ENCODE measurements at places on chromosomes 7 and 10.

DNA sequence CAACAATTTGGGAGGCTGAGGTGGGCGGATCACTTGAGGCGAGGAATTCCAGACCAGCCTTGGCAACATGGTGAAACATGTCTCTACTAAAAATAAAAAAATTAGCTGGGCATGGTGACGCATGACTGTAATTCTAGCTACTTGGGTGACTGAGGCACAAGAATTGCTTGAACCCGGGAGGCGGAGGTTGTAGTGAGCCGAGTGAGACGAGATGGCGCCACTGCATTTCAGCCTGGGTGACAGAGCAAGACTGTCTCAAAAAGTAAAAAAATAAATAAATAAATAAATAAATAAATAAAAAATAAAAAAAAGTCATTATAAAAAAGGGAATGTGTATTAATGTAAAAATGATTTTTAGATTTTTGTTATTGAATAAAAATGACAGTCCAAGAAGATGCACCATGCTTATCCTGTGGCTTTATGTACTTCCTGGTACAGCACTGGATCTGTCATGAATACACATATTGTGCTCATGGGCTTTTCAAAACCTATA lies 658.8 kb upstream of the LRRN3 start:
- DNase-seq, result no peak

GRCh38 chr7:92075455-92076158 lies 58.7 kb downstream of the CYP51A1 start:
- DNase-seq, result no peak

GRCh38 chr10:15703151-15703880 lies 16.4 kb downstream of the ITGA8 start:
- peak; percentile 53 for DNase-seq

GRCh38 chr7:117492649-117493048 lies 12.8 kb downstream of the CFTR start:
- DNase-seq, result no peak

GRCh38 chr10:9824631-9825071 lies 1193.0 kb upstream of the CELF2 start:
- no peak for DNase-seq

GRCh38 chr7:116547347-116547746 lies 22.5 kb downstream of the CAV1 start:
- peak; percentile 90 for DNase-seq

DNA sequence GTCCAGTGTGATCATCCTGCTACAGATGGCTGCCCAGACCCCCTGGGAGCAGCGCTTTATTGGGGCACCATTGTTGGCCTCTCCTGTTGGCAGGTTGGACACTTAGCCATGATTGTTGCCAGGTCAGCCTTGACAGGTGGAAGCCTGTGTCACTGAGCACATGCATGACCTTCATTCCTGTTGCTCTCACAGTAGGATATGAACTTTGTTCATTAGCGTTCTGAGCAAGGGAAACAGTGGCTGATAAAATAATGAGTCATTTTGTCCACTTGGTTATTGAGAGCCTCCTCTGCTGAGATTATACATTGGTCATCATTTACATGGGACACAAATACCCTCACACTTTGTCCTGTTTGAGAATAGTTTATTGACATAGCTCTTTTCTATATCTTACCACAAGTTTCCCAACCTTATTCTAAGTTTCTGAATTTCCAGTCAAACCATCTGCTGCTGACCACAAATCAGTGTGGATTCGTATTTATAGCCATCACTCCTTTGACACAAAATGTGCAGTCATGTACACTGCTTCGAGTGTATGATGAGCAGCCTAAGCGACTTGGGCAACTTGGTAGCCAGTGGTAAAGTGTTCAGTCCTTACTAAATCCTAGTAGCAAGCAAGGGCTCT lies 102.6 kb downstream of the TPST1 start:
- no peak for DNase-seq

GRCh38 chr10:47121336-47121735 lies 178.7 kb upstream of the GDF10 start:
- no peak for DNase-seq

DNA sequence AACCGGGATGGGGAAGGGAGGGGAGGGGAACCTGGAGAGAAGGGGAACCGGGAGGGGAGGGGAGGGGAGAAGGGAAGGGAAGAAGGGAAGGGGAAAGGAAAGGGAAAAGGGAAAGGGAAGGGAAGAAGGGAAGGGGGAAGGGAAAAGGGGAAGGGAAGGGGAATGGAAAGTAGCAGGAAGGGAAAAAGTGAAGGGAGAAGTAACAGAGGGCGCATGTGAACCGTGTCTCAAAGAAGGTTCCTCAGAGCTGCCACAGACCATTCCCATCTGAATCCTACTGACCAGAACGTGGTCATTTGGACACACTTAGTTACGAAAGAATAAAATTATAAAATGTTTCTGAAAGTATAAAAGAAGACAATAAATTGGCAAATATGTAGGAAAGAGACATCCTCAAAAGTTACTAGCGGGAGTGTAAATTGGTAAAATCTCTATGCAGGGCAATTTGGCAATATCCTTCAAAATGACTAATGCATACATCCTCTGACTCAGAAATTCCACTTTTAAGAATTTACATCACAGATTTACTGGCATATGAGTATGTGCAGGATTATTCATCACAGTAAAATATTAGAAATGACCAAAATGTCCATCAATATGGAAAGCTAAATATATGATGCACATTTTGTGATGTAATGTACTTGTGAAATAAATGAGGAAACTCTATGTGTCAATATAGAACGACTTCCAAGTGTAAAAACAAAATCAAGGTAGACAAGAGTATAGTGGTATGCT lies 12.9 kb downstream of the C10orf67 start:
- DNase-seq, result peak; percentile 94

- DNase-seq, result no peak
Observed at GRCh38 chr10:48224979-48225560, 49.4 kb downstream of the FRMPD2 start.

DNA sequence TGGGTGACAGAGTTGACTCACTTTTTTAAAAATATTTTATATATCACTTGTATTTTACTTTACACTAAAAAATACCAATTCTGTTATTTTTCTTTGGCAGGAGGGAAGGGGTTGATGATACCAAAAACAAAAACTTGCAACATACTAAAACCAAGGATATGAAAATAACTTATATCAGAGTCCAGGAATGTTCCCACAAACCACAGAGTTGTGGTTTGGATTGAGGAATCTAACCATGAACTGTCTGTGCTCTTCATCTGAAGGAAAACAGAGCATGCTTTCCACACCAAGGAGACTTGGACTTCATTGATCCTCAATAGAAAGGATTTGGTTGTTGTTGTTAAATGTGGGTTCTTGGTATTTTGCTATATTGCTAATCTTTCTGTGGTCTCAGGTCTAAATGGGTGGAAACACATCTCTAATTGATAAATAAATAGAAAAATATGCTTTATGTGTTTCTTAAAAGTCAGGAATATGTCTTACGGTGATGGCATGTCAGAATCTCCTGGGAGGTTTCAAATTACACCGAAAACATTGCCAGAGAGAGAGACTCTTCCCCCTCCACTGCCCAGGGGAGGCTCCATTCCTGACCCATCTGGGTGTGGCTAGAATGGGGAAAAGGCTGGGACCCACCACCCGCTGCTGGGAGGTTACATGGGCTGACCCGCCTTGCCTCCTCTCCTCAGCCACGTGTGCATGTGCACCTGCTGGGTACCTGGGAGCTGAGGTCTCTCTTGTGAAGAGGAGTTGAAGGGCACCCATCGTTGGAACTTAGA lies 46.9 kb upstream of the STK17A start:
- DNase-seq, result peak; percentile 96

GRCh38 chr7:2169923-2170575 lies 62.7 kb downstream of the MAD1L1 start:
- no peak for DNase-seq

GRCh38 chr10:68184546-68184945 lies 47.4 kb downstream of the ATOH7 start:
- no peak for DNase-seq

- DNase-seq, result peak; percentile 83
Observed at GRCh38 chr7:39356172-39356925, 209.9 kb upstream of the YAE1 start.

- no peak for DNase-seq
Observed at GRCh38 chr10:30118590-30118989, 59.2 kb upstream of the JCAD start.

DNA sequence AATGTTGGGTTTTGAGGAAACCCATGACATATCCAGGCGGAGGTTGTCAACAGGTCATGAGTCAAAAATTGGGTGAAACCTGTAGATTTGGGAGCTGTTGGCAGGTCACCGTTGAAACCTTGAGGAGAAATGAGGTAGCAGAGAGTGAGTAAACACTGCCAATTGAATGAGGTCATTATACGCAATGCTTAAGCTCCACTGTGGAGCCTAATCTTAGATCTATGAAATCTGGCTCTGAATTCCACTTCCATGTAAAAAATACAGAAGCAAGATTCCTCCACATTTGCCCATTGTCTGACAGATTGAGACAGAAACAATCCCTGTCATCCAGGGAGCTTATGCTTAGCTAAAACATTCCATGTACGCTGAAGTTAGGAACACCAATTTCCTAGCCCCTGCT lies 76.0 kb upstream of the IL6 start:
- no peak for DNase-seq

GRCh38 chr7:21427871-21428658 lies at the start of gene SP4:
Gene SP4, plus strand, starts transcription at chr7:21428083. Its CDS starts 169 bp downstream, at chr7:21428252.
- DNase-seq, result peak; percentile 97

- peak; percentile 31 for DNase-seq
Observed at GRCh38 chr7:16026253-16027020, 340.0 kb upstream of the MEOX2 start.

- peak; percentile 24 for DNase-seq
Observed at GRCh38 chr10:132563485-132564248, 26.1 kb downstream of the INPP5A start.

DNA sequence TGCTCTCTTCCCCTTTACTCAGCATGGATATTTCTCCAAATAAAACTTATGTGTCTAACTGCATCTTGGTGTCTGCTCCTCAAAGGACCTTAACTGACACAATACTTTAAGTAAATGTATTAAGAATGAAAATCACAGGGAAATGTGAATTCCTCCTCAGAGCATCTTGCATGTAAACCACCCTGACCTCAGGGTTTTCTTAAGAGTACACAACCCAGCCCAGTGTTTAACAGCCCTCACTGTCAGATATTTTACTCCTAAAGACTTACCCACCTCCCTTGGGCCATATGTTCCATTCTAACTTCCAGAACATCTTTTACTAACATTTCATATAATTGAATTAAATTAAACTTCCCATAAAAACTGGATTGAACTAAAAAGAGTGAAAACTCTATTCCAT lies 315.3 kb downstream of the HPSE2 start:
- no peak for DNase-seq

- DNase-seq, result no peak
Observed at GRCh38 chr7:80636709-80637108, 1.7 kb upstream of the CD36 start.

GRCh38 chr7:14786314-14786895 lies 116.1 kb downstream of the DGKB start:
- no peak for DNase-seq

DNA sequence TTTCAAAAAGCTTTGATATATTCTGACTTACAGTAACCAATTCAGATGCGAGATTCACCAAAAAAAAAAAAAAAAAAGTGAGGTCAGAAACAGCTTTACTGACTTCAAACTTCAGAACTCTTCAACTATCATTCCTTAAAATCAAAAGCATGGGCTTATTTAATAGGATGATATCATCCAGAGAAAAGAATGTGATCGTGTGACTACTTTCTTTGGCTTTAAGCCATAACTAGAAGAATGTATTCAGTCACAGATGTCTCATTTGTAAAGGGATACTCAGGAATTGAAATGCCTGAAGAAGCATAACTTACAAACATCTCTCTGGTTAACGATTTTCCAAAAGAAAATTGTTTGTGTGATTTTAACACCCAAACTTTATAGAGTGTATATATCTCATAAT lies 11.5 kb downstream of the TPK1 start:
- DNase-seq, result peak; percentile 88

DNA sequence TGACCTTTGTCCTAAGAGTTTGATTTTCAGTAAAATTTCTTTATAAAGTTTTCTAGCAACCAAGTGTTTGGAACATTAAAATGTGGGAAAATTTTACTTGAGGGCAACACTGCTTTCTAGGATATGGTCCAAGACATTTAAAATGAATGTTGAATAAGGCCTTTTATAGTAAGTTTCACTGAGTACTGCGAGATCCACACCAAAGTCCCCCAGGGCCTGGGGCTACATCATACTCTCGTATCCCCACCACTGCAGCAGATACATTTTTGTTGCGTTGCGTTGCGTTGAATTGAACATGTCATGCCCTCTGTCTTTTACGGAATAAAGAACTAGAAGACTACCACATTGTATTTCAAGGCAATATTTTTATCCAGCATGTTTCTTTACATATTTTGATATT lies 44.5 kb downstream of the PRTFDC1 start:
- DNase-seq, result no peak

DNA sequence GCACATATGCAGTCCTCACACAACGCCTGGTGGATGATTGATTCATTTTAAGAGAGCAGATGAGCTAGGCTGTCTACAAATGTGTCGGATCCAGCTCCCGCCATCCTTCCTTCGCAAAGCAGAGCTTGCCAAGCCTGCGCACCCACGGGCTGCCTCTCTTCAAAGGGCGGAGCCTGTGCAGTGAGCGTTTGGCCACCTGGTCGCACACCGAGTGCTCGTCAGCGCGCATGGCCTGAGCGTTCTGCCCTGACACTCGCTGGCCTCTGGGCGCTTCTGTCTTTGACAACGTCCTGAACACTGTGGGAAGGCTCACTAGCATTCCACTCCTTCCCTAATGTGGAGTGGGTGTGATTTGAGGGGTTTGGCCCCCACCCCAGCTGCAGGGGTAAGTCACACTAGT lies 47.1 kb upstream of the TMEM72 start:
- DNase-seq, result peak; percentile 31

GRCh38 chr7:84535580-84536270 lies 341.1 kb upstream of the SEMA3A start:
- no peak for DNase-seq

DNA sequence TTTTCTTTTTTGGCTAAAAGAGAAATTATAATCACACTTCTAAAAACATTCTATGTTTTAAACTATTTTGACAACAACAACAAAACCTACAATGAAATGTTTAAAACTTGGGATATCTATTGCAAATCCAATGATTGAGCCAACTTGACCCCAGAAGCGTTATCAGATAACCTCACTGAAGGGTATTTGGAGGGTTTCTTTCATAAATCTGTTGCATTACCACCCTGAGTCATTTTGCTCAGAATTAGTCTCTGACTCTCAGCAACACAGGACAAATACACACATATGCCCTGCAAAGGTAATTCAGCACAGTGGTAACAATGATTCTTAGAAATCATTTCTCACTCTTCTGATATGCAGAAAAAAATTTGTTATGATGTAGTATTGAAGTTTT lies 2.3 kb upstream of the COL1A2 start:
- peak; percentile 46 for DNase-seq
